Non-pigmented ciliary epithelial cell (primary cell): ENCODE measurements at places on chromosomes 16 and 17.

GRCh38 chr16:25966172-25967097 lies 274.7 kb downstream of the HS3ST4 start:
- DNase-seq = no peak

DNA sequence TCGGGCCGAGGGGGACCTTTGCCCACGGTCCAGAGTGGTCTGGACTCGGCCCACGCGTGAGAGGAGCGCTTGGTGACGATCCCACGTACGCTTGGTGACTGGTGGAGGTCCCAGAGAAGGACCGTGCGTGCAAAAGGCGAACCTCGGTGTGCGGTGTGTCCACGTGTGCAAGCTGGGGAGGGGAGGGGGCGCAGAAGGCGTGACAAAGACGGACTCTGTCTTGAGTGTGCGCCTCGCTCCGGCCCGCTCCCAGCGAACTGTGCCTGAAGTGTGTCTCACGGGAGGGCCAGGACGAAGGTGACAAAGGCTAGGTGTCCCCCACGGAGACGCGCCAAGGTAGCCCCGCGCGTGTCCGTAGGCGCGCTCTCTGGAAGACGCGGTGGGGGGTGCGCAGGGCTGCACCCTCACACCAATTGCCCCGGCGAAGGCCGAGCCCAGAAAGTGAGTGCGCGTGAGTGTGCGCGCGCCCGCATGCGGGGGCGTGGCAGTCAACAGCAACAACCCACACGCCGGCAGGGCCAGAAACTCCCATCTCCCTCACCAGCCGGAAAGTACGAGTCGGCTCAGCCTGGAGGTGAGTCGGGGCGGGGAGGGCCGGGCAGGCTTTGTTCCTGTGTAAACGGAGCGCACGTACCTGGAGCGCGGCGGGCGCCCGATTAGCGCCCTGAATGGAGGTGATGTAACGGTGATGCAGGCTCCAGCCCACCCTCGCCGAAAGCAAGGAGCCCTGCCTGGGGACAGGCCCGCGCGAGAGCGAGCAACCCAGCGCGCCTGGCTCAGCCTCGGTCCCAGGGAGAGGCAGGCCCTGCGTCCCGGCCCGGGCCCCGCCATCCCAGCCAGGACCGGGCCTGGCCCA lies at the start of gene GPRC5C:
Gene GPRC5C, plus strand, starts transcription at position 521 of the 856 bp plus-strand sequence. CDS start 7,689 bp downstream, outside the sequence.
- no peak for DNase-seq

DNA sequence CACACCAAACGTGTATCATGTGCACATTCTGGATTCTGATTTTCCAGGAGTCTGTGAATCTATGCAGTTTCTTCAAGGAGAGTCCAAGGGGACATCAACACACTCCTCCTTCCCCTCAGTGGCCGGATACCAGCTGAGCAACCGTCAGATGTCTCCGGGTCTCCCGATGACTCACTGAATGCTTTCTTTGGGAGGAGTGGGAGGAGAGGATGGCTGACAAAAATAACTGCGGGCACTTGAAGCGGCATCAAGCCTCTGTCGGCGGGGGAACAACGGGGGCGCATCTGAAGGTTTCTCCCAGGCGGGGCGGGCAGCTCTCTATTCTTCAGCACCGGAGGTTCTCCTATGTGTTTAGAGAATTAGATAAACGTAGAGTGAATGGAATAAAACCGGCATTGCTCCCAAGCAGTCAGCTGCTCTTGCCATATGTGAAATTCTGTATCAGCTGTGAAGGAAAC lies 24.6 kb upstream of the LRRC75A start:
- DNase-seq = peak; percentile 43

- no peak for DNase-seq
Measured at GRCh38 chr17:19510903-19511302, 22.8 kb upstream of the SLC47A1 start.

GRCh38 chr17:39164675-39165143 lies 1.3 kb downstream of the ARL5C start:
- DNase-seq = peak; percentile 76
